ENCODE measurements at places on chromosomes 6 and 20. TPM values are rescaled to one million over a fixed set of nuclear protein-coding genes. Genes with fewer than 3 reads are reported as not detected.

The KIF13A gene
- 44.9 TPM for total RNA-seq

The PACRG gene
- 1.0 TPM for total RNA-seq

The FAM83D gene
- total RNA-seq = 4.2 TPM

The RAD21L1 gene
- not detected for total RNA-seq

The RIMS4 gene
- 3.1 TPM for total RNA-seq

The ARG1 gene
- total RNA-seq = 1.0 TPM

The HDGFL1 gene
- total RNA-seq = not detected

The MPIG6B gene
- total RNA-seq = 0.52 TPM

The TRIM38 gene
- total RNA-seq = 5.2 TPM

The PPP1R3G gene
- 2.1 TPM for total RNA-seq

Data from skeletal muscle tissue (tissue), 5 donors.